ENCODE measurements at places on chromosomes 2 and 18.

GRCh38 chr2:144405321-144405720 lies 114.6 kb downstream of the ZEB2 start:
- no peak for DNase-seq

- DNase-seq: no peak
Observed at GRCh38 chr18:33951031-33951430, 273.7 kb downstream of the NOL4 start.

- DNase-seq: no peak
Observed at GRCh38 chr18:22591222-22591621, 173.5 kb upstream of the CTAGE1 start.

DNA sequence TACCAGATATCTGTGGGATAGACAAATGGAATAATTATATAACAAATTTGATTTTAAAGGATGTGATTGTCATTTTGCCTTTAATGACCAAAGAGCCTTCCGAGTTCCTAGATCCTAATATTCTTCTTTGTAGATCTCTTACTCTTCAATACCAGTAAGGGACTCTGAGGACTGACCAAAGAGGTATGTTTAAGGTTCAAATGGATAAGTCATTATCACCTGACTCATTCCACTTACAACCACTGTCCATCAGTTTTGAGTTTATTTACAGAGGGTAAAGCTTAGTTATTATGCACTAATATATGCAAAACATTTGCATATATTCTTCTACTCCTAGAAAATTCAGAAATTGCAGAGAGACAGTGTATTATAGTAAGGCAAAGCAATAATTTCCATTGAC lies 62.7 kb downstream of the CCDC148 start:
- DNase-seq: no peak

DNA sequence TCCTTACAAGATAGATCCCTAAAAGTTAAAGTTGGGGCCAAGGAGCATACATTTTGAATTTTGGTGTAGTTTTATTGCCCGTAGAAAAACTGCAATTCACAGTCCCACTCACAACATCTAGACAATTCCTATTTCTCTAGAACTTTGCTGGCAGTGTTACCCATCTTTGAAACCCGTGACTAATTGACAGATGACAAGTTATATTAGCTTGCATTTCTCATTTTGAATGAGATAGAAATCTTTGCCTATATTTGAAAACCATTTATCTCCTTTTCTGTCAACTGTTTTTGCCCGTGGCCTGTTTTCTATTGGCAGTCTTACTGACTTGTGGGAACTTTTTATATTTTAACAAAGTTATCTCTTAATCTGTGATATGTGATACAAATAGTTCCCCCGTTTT lies 50.0 kb downstream of the OXER1 start:
- no peak for DNase-seq

DNA sequence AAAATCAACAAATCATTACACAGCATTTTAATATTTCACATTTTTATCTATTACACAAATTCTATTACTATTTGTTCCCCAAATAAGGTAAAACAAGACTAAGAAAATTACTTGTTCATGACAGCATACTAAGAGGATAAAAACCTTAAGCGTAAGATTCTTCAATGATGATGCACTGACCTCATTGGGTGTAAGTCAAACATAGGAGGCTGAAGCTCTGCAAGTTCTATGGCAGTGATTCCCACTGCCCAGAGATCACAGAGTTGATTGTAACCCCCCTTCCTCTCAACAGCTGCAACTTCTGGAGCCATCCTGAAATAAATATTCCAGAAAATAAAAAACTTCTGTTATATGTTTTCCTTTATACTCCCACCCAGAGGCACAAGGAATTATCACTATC lies 82.2 kb upstream of the CDKL4 start:
- DNase-seq: no peak

DNA sequence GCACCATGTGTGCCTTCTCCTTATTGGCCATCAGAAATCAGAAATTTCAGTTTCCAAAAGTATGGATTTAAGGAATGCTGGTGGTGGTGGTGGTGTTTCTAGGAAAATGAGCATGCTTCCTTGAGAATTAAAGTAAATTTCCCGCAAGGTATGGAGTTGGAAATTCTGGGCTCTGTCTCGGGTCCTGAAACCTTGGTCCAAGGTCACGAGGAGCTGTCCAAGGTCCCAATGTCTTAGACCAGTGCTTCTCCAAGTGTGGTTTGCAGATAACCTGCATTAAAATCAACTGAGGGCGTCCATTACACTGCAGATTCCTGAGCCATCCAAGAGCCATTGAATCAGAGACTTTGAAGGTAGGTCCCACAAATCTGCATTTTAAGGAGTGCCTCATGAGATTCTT lies 210.9 kb upstream of the PKDCC start:
- no peak for DNase-seq

DNA sequence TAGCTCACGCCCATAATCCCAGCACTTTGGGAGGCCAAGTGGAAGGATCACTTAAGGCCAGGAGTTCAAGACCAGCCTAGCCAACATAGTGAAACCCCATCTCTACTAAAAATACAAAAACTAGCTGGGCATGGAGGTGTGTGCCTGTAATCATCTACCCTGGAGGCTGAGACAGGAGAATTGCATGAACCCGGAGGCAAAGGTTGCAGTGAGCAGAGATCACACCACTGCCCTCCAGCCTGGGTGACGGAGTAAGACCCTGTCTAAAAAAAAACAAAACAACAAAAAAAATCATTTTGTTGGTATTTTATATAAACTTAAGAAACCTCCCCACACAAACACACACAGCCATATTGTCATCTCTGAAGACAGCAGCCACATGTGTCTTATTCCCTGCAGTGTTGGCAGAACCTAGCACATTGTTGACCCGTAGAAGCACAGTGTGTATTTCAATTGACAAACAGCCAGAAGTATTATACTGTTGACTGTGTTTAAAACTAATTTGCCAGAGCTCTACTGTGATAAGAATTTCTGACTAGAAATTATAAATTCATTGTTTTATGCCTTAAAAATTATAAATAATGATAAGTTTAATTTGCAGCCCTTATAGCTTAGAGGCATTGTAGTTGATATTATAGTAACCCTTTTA lies 68.1 kb downstream of the DNAJC10 start:
- no peak for DNase-seq

DNA sequence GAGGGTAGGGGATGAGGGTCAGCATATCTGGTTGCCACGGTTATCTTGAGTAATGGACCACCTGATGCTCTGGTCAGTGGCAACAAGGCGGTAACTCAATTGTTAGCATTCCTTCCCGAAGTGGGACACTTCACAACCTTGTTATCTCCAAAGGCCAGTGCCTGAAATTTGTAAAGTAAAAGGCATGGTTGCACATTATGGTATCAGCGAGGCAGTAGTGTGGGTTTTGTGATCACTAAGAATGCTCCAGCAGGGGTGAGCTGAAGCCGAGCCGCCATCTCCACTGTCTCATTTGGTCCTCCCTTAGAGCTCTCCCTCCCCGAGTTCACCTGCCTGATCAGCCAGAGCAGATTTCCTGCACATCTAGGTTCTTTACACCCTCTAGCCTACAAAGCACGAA lies 50.5 kb upstream of the LGALSL start:
- no peak for DNase-seq

- DNase-seq: no peak
Observed at GRCh38 chr2:24702800-24703199, 90.4 kb downstream of the PTRHD1 start.

- DNase-seq: no peak
Observed at GRCh38 chr2:52396836-52397235, 1364.9 kb upstream of the NRXN1 start.

DNA sequence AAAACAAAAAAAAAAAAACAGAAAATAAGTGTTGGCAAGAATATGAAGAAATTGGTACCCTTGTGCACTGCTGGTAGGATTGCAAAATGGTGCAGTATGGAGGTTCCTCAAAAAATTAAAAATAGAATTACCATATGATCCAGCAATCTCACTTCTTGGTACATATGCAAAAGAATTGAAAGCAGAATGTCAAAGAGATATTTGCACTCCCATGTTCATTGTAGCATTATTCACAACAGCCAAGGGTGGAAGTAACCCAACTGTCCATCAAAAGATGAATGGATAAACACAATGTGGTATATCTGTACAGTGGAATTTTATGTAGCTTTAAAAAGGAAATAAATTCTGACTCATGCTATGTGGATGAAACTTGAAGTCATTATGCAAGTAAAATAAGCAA lies 72.8 kb upstream of the POU3F3 start:
- no peak for DNase-seq

DNA sequence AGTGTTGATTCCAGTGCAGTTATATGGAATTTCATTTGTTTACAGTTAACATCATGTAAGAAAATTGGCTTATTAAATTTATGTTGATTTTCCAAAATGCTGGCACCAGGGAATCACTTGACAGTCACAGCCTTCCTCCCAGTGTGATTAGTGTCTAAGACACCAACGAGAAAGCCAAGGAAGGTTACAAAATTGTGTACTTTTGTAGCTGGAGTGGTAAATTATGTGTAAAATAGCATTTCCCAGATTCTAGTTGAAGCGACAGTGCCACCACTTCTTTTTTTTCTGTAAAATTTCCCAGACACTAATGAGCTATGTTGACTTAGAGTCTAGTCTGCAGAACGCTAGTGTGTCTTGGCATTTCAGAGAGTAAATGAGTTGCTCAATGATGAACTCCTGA lies 101.3 kb downstream of the NCK2 start:
- no peak for DNase-seq

GRCh38 chr18:3260995-3261372 lies 949 bp upstream of the MYL12B start:
- DNase-seq: no peak

GRCh38 chr2:38797250-38797676 lies 19.3 kb downstream of the GEMIN6 start:
- no peak for DNase-seq

DNA sequence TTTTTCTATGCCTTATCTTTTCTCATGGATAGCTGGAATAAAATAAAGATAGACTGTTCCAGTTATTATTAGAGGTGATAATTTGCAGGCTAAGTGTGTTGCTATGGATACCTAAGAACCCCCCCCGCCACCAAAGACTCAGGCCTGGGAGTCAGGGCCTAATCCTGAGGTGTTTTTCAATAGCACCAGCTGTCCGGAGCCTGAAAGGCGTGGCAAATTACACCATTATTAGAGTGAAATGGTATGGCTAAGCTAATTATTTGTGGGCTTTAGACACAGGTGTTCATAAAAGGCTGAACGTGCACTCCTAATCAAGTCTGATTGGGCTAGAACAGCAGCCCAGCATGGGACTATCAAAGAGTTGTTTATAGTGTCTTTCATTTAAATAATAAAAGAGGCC lies 293.2 kb upstream of the DCC start:
- DNase-seq: no peak

DNA sequence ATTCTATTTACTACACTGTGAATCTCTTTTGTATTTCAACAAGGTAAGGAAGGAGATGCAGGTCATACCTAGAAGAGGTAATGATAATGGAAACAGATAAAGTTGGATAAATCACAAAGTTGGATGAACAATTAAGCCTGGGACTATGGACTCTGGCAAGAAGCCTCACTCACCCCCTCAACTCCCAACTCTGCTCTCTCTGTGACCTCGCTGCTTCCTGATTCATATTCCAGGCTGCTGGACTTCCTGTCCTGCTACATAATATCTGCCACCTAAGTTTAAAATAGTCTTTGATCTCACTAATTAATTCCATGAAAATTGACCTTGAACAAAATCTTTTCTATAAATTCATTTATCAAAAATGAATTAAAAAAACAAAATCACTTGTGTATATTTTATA lies 215.3 kb downstream of the CALCRL start:
- no peak for DNase-seq

DNA sequence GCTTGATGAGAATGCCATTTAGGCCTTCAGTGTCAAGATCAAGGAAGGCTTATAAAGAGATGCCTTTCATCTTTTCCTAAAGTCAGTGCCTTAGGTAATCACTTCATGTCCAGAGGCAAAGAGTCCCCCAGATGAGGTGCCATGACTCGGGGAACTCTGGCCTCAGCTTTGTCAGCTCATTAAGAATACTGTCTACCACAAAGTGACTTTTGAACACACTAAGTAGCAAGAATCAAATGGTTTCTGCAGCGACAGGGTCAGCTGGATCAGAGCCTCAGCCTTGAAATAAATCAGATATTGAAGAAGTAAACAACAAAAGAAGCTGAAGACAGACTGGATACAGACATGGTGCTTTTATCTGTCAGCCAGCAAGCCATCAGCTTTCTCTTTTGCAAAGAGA lies 120.1 kb upstream of the SLC39A10 start:
- no peak for DNase-seq

DNA sequence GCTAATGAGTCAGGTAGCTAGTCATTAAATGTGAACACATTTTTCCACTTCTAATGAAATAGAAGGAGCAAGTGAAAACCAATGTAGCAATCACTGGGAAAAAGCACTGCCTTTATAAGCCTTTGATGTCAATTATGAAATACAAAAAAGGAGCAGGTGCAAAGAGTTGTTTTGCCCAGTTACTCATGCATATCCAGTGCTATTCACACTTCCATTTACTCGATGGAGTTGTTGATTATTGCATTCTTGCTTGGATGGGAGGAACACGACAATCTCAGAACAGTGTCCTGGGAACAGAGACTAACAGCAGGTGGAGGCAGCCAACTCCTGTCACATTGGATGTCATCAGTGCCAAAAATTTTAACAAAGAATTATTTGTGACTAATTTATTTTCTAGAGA lies 372.5 kb downstream of the CBLN2 start:
- no peak for DNase-seq

DNA sequence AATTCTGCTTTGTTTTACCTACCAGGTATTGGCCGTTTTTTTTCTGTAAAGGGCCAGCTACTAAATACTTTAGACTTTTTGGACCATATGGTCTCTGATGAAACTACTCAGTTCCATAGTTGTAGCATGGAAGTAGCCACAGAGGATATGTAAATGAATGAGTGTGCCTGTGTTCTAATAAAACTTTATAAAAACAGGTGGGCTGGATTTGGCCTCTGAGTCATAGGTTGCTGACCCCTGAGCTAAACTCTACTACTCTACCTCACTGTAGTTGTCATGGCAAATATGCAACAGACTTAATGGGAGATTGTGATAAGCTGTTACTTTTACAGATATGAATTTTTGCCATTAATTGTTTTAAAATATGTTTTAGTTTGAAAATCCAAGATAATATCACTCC lies 19.7 kb downstream of the CLIP4 start:
- no peak for DNase-seq

DNA sequence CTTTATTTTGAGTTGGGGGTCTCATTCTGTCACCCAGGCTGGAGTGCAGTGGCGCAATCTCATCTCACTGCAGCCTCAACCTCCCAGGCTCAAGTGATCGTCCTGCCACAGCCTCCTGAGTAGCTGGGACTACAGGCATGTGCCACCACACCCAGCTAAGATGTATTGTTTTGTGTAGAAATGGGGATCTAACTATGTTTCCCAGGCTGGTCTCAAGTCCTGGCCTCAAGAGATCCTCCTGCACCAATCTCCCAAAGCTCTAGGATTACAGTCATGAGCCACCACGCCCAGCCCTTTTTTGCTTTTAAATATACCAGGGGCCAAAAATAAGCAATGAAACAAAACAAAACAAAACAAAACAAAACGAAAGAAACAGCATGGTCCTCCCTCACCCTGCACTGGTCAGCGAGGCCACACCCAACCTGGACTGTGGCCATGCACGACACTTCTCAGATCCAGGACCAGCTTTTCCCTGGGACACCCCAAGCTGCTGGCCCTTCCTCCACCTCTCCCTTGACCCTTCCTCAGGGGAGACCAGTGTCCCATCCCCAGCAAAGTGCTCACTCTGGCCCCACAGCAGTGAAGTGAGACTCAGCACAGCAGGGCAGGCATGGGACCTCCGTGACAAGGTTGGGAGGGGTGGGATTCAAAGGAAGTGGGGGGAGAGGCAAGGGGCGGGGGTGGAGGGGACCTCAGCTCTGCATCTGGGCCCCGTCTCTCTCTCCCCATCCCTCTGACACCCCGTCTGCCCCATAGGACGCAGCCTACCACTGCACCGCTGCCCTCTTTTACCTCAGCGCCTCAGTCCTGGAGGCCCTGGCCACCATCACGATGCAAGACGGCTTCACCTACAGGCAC lies 23.5 kb downstream of the MAL start:
- DNase-seq: no peak

All from stimulated activated CD4-positive, alpha-beta T cell treated with anti-CD3 and anti-CD28 coated beads, Interleukin-15, amount 100 ng/mL, for 24 hours (primary cell).